ENCODE measurements at places on chromosomes 12 and 14.

- DNase-seq = no peak
Measured at GRCh38 chr14:22221508-22221907, 367.5 kb downstream of the DAD1 start.

- DNase-seq = no peak
Measured at GRCh38 chr14:44297437-44297836, 209.6 kb downstream of the FSCB start.

GRCh38 chr12:103956509-103957027, 9.1 kb upstream of the TDG start:
- no peak for DNase-seq

DNA sequence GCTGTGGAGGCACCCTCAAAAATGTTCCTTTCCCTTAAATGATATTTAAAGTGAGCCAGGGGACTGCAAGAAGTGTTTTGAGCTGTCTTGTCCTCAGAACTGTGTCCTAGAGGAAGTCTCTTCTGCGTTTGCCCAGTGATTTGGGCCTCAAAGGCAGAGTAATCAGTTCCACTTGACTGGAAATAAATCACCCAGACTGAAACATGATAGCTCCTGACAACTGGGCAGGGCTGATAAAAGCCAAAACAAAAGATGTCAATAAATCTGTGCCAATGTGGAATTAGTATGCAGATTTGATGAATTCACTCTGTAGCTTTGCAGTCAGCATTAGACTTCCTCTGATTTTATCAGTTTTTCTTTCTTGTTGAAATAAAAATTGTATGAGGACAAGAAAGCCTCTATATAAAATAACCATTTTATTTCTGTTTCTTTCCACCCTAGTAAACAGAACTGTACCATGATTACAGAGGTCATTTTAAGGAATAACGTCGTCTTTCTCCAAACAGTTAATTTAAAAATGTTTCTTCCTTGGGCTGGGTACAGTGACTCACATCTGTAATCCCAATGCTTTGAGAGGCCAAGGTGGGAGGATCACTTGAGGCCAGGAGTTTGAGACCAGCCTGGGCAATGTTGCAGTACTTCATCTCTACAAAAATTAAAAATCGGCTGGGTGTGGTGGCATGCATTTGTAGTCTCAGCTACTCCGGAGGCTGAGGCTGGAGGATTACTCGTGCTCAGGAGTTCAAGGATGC, 180.8 kb downstream of the ERC1 start:
- DNase-seq = no peak

DNA sequence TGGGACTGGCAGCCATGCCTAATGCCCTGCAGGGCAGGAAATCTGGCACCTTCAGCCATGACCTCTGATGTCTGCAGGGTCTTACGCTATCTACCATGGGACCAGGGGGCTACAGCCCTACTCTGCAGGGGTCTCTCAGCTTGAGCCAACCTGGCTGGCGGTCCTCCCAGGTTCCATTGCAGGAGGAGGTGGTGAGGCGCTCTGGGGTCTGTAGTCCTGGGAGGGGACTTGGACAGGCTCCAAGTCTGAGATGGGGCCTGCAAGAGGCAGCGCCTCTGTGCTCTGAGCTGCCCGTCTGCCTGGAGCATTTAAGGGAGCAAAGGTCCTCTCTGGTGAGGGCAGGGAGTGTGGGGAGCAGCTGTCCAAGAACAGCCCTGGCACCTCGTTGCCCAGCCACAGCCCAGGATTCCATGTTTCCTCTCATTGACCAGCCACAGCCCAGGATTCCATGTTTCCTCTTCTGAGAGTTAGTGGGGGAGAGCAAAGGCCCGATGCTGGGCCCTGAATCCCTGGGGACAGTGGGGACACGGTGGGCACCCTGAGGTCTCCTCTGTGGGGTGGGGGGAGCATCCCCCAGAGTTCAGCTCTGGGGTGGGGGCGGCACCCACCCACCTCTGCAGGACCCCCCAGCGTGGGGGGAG, 655 bp downstream of the PLD4 start:
- no peak for DNase-seq

All from stimulated activated CD8-positive, alpha-beta memory T cell treated with anti-CD3 and anti-CD28 coated beads, Interleukin-7, amount 100 ng/mL, for 1 hour (primary cell).